ENCODE measurements at places on chromosomes 1 and 21.

- DNase-seq = no peak
Measured at GRCh38 chr1:234538062-234538731, 59.2 kb upstream of the TARBP1 start.

DNA sequence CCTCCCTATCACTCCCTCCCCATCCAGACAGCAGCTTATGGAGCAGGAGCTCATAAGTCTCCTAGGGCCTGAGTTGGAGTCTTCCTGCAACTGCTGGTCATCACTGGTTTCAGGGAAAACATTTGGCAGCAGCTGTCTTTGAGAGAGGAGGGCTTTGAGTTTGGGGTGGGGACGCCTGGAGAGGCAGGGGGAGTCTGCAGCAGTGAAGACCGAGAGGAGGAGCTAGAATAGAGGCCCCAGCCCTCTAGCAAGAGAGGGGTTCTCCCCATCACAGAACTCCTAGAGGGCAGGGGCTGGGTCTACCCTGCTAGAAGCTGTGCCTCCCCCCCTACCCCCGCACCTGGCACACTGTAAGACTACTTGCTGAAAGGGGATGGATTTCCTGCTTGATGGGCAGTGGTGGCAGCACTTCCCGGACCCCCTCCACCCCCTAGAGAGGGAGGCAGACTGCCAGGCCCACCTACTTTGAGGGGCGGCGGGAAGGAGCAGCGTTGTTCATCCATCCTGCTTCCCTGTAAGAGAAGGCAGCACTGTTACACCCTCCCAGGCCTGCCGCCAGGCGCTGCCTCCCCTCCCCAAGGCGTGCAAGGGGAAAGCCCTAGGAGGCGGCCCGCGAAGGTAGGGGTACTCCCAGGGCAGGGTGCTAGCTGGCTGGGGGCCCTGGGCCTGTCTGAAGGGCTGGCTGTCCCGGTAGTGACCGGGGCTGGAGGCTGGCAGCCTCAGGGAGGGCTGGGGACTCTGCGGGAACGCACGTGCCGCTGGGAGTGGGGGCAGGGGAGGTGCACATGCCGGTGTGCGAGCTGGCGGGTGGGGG lies 50.4 kb downstream of the RAP1GAP start:
- no peak for DNase-seq

GRCh38 chr1:204441558-204441957 lies 29.9 kb upstream of the PPP1R15B start:
- no peak for DNase-seq

DNA sequence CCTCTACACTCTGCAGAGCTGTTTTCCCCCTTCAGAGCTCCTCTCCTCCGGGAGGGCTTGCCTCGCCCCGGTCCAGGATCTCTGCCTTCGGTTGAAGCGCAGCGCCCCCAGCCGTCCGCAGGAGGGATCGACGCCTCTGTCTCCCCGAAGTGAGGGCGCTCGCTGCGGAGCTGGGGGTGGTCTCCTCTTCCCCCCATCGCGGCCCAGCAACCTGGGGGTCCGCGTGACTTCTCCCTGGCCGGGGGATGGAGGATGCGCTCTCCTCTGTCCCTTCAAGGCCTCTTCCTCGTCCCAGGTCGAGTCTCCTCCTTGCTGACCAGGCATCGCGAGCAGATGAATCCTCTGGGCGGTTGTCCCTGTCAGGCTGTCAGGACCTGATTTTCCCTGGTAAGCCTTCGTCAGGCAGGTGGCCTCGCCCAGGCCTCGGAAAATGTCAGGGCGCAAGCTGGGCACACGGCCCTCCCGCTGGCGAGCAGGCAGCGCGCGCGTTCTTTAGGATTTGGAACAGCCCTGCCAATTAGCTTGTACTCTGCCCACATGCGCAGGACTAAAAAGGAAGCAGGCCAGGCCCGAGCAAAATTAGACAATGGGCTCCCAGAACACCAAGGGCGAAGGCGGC lies 90.5 kb downstream of the EDEM3 start:
- peak; percentile 46 for DNase-seq

- peak; percentile 69 for DNase-seq
Measured at GRCh38 chr1:212077028-212077427, 41.5 kb downstream of the DTL start.
